ENCODE measurements at places on chromosomes 6 and 20. TPM values are rescaled to one million over a fixed set of nuclear protein-coding genes. Genes with fewer than 3 reads are reported as not detected.

GRCh38 chr6:113394216-113394615 is 462.9 kb upstream of the MARCKS start:
- H3K36me3 ChIP-seq: no peaks in the 10 kb centered on the region
- H3K27me3 ChIP-seq: no peaks in the 10 kb centered on the region
- peaks cover 9% of the 10 kb centered on the region for H3K4me1 ChIP-seq
- no peak for DNase-seq
- H3K4me3 ChIP-seq: no peak overlapping the region

DNA sequence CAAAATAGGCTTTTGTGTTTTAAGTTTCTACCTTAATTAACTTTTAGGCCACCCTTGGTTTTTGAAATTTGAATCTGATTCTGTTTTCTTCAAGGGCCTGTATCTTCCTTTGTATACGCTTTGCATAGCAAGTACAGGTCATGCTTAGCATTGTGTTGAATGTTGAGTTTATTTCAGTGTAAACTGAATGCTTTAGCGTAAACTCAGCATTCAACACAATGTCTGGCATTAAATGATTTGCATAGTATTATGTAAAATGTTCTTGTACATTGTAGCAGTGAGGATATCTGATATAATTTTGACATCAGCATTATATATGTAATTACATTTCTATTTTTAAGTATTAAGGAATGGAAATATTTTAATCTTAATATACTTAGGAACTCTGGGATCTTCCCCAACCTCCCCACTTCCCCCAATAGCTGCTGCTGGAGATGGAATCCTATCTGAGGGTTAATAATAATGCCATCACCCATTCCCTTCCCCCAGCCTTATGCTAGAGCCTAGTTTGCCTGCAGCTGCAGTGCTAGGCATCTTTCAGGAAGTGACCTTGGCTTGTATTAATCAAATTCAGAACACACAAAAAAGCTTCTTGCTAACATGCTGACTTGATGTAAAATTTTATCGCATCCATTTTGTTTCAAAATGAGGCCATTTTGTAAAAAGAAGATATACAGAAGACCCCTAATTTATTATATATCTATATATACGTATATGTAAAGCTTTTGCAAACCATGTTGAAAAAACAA is 73.1 kb downstream of the NCOA3 start:
- H3K4me3 ChIP-seq: no peak overlapping the region
- peak overlapping the region; percentile 4 for H3K27ac ChIP-seq
- H3K27me3 ChIP-seq: no peaks in the 10 kb centered on the region
- no peak for DNase-seq
- H3K36me3 ChIP-seq: no peaks in the 10 kb centered on the region

- H3K4me3 ChIP-seq: no peak overlapping the region
- no peak for DNase-seq
- no peak overlapping the region for H3K27ac ChIP-seq
- no peaks in the 10 kb centered on the region for H3K4me1 ChIP-seq
- H3K27me3 ChIP-seq: no peaks in the 10 kb centered on the region
Observed at GRCh38 chr6:77762386-77762785, 109.5 kb downstream of the MEI4 start.

GRCh38 chr20:23995905-23996666 is 7.5 kb upstream of the GGTLC1 start:
- H3K27me3 ChIP-seq: no peaks in the 10 kb centered on the region
- H3K4me1 ChIP-seq: no peaks in the 10 kb centered on the region
- no peak for DNase-seq
- no peaks in the 10 kb centered on the region for H3K36me3 ChIP-seq
- no peak overlapping the region for H3K27ac ChIP-seq
- no peak overlapping the region for H3K4me3 ChIP-seq

- H3K27me3 ChIP-seq: no peaks in the 10 kb centered on the region
- no peak for DNase-seq
- no peaks in the 10 kb centered on the region for H3K36me3 ChIP-seq
- H3K4me1 ChIP-seq: peaks cover 6% of the 10 kb centered on the region
- H3K27ac ChIP-seq: no peak overlapping the region
Observed at GRCh38 chr6:17159240-17159639, 57.4 kb downstream of the STMND1 start.

DNA sequence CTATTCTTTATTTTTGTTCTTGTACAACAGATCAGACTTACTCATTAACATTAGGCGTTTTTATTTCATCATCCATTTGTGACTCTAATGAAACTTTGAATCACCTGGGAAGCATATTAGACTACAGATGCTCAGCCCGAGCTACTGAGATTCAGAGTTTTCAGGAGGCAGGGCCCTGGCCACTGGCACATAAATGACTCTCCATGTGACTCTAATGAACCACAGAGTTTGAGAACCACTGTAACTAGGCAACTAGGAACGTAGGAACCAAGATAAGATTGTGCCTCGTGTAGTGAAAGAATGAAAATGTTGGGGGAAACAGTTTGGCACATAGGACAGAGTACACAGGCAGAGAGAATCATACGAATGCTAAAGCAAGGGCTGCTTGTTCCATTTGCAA is 405.9 kb upstream of the BTBD3 start:
- no peak overlapping the region for H3K4me3 ChIP-seq
- H3K36me3 ChIP-seq: no peaks in the 10 kb centered on the region
- no peak overlapping the region for H3K27ac ChIP-seq
- peaks cover 5% of the 10 kb centered on the region for H3K4me1 ChIP-seq
- no peak for DNase-seq
- H3K27me3 ChIP-seq: no peaks in the 10 kb centered on the region

DNA sequence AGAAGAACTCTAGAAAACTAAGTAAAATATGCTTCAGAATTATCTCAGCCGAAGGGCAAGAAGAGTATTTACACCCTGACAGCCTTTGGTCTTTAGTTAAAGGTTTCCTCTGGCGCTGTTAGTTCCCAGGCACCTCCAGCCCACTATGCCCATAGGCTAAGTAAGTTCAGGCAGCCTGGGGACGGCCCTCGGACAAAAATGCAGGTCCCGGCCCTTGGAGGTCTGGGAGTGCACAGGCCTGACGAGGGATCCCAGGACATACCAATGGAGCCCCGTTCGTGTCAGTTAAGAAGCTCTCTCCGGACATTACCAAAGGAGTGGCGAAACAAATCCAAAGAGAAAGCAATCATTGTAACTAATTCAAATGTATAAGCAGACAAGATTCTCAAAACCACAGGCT is 311.8 kb downstream of the CD83 start:
- H3K4me3 ChIP-seq: no peak overlapping the region
- no peaks in the 10 kb centered on the region for H3K36me3 ChIP-seq
- no peak for DNase-seq
- no peak overlapping the region for H3K27ac ChIP-seq
- H3K27me3 ChIP-seq: no peaks in the 10 kb centered on the region

DNA sequence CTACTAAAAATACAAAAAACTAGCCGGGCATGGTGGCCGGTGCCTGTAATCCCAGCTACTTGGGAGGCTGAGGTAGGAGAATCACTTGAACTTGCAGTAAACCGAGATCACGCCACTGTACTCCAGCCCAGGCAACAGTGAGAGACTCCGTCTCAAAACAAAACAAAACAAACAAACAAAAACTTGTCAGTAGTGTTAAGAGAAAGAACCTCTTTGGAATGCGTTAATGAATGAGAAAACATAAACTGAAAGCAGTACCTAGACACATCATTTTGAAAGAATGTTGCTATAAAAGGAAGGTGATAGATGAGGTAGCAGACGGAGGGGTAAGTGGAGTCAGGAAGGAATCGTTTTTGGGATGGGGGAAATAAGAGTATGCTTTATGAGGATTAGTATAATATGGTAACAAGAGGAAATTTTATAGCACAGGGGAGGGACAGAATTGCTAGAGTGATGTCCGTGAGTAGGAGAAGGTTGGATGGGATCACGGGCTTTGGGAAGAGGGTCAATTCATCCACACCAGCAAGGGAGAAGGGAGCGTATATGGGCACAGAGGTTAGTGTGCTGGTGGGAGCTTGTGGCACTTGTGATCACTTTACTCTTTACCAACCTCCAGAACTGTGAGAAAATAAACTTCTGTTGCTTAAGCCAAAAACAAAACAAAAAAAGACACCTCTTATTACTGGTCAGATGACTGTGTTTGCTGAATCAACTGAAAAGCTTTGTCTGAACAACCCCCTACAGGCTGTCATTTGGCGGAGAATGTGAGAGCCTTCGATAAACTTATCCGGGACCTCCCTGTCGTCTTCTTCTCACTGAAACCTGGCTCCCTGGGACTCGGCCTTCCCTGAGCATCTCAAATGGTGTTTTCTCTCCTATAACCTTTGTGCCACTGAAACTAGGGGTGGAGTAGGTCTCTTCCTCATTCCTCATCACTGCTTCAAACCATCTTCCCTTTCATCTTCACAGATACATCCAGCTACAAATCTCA is 48.9 kb upstream of the TFAP2A start:
- H3K27ac ChIP-seq: no peak overlapping the region
- no peak overlapping the region for H3K4me3 ChIP-seq
- no peaks in the 10 kb centered on the region for H3K27me3 ChIP-seq
- H3K4me1 ChIP-seq: no peaks in the 10 kb centered on the region
- no peak for DNase-seq

GRCh38 chr6:167524261-167525111 is 199.6 kb downstream of the TTLL2 start:
- peaks cover 5% of the 10 kb centered on the region for H3K4me1 ChIP-seq
- H3K36me3 ChIP-seq: no peaks in the 10 kb centered on the region
- no peak overlapping the region for H3K27ac ChIP-seq
- no peaks in the 10 kb centered on the region for H3K27me3 ChIP-seq

GRCh38 chr6:40290816-40291215 is 296.3 kb downstream of the LRFN2 start:
- no peaks in the 10 kb centered on the region for H3K4me1 ChIP-seq
- H3K36me3 ChIP-seq: no peaks in the 10 kb centered on the region
- no peak for DNase-seq
- no peak overlapping the region for H3K4me3 ChIP-seq

- no peaks in the 10 kb centered on the region for H3K27me3 ChIP-seq
- H3K36me3 ChIP-seq: no peaks in the 10 kb centered on the region
Observed at GRCh38 chr6:111192911-111193555, 105.7 kb downstream of the SLC16A10 start.

GRCh38 chr6:27129095-27129815 is 118.2 kb upstream of the PRSS16 start:
- H3K36me3 ChIP-seq: no peaks in the 10 kb centered on the region
- H3K4me1 ChIP-seq: no peaks in the 10 kb centered on the region
- H3K4me3 ChIP-seq: no peak overlapping the region
- no peaks in the 10 kb centered on the region for H3K27me3 ChIP-seq

- H3K36me3 ChIP-seq: no peaks in the 10 kb centered on the region
- no peak overlapping the region for H3K4me3 ChIP-seq
Observed at GRCh38 chr6:148611213-148611612, 135.6 kb upstream of the UST start.

- no peaks in the 10 kb centered on the region for H3K27me3 ChIP-seq
- no peak overlapping the region for H3K4me3 ChIP-seq
- H3K36me3 ChIP-seq: no peaks in the 10 kb centered on the region
- no peaks in the 10 kb centered on the region for H3K4me1 ChIP-seq
- DNase-seq: no peak
Observed at GRCh38 chr6:25290306-25291060, 11.3 kb downstream of the CARMIL1 start.

DNA sequence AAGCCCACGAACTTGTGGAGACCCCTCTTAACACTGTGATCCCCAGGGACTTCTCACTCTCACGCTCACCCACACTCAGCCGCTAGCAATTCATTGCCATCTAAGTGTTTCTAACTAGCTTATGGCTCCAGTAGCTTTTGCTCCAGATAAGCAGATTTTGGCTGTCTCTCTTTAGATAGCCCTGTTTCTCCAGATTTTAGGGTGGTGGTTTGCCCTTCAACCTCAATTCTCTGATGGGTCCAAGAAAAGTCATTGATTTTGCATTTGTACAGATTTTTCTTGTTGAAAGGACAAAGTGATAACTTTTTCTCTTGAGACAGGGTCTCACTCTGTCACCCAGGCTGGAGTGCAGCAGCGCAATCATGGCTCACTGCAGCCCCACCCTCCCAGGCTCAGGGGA is 41.2 kb downstream of the NR2E1 start:
- H3K27me3 ChIP-seq: no peaks in the 10 kb centered on the region
- no peak overlapping the region for H3K4me3 ChIP-seq
- no peak for DNase-seq
- H3K36me3 ChIP-seq: peaks cover 27% of the 10 kb centered on the region
- no peak overlapping the region for H3K27ac ChIP-seq
- no peaks in the 10 kb centered on the region for H3K4me1 ChIP-seq

DNA sequence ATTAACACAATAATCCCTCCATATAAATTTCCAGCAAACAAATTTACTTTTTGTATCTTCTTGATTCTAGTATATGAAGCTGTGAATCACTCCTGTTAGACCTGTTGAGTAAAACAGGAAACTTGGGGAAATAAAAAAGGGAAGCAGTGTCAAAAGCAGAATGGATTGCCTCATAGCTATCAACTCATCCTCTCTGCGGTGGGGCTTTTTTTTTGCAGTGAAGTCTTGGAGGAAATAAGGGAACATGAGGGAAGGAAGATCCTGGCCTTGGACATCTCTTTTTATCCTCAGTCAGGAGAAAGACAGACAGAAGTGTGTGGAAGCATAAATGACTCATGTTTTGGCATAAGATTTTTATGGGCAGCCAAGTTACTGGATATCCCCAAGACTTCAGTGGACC is 332.5 kb downstream of the TFAP2A start:
- H3K27ac ChIP-seq: no peak overlapping the region
- no peaks in the 10 kb centered on the region for H3K27me3 ChIP-seq
- no peak for DNase-seq
- H3K4me3 ChIP-seq: no peak overlapping the region
- no peaks in the 10 kb centered on the region for H3K4me1 ChIP-seq
- no peaks in the 10 kb centered on the region for H3K36me3 ChIP-seq

GRCh38 chr6:73514746-73515110 is 6.1 kb downstream of the EEF1A1 start:
- no peak overlapping the region for H3K4me3 ChIP-seq
- H3K27ac ChIP-seq: no peak overlapping the region
- DNase-seq: no peak
- no peaks in the 10 kb centered on the region for H3K27me3 ChIP-seq

GRCh38 chr6:167551628-167552257 is 226.9 kb downstream of the TTLL2 start:
- H3K27ac ChIP-seq: peak overlapping the region; percentile 43
- DNase-seq: no peak
- H3K27me3 ChIP-seq: no peaks in the 10 kb centered on the region
- H3K36me3 ChIP-seq: no peaks in the 10 kb centered on the region

The YIPF3 gene
- total RNA-seq: 103 TPM

The NMBR gene
- total RNA-seq: not detected

The MUC21 gene
- total RNA-seq: not detected

The LY6G6C gene
- total RNA-seq: 1.3 TPM

The PPIL6 gene
- total RNA-seq: 6.9 TPM

The SLC35D3 gene
- not detected for total RNA-seq

The NUP153 gene
- 28.5 TPM for total RNA-seq
